Activated naive CD4-positive, alpha-beta T cell treated with anti-CD3 and anti-CD28 coated beads for 36 hours (primary cell): ENCODE measurements at places on chromosomes 2 and 18.

GRCh38 chr18:54957996-54958395 lies 1.3 kb downstream of the CCDC68 start:
- no peak overlapping the region for H3K27ac ChIP-seq
- H3K36me3 ChIP-seq: no peaks in the 10 kb centered on the region
- H3K4me3 ChIP-seq: no peak overlapping the region
- DNase-seq: no peak
- peaks cover 40% of the 10 kb centered on the region for H3K27me3 ChIP-seq
- peaks cover 4% of the 10 kb centered on the region for H3K4me1 ChIP-seq

- peaks cover 18% of the 10 kb centered on the region for H3K36me3 ChIP-seq
- DNase-seq: peak; percentile 26
- H3K27me3 ChIP-seq: no peaks in the 10 kb centered on the region
- peak overlapping the region; percentile 93 for H3K27ac ChIP-seq
- H3K4me3 ChIP-seq: peak overlapping the region; percentile 90
Observed at GRCh38 chr18:77131652-77132368, 773 bp downstream of the MBP start.

DNA sequence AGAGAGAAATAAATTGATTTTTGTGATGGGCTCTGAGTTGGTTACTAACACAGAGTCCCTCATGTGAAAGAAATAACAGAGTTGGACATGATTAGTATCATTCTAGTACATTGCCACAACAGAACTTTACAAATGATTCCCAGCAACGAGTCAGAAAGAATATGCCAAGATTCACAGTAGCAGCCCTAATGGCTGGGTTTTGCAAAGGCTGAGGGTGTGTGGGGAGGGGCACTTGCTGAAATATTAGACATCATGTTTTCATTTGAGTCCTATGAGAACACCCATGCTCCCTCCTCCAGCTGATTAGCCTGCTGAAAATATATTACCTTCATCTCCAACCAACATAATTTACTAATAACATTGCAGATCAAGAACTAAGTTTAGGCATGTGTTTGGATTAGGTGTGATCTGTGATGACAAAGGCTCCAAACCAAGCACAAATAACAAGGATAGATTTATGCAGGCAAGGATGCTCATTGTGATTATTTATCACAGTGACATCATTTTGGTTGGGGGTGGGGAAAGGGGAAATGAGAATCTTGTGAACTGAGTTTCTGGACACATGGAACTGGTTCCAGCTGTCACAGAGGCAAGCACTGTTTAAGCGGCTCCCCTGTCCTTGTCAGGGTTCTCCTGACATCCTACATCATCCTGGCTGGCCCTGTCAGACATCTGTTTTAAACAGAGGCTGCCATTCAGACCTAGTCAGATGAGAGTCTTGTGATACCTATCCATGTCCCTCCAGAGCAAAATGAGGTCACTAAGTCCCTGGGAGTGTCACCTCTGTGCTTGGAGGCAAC lies 205.8 kb upstream of the NCKAP5 start:
- H3K27me3 ChIP-seq: no peaks in the 10 kb centered on the region
- H3K27ac ChIP-seq: no peak overlapping the region
- no peaks in the 10 kb centered on the region for H3K36me3 ChIP-seq
- H3K4me1 ChIP-seq: no peaks in the 10 kb centered on the region
- no peak overlapping the region for H3K4me3 ChIP-seq

DNA sequence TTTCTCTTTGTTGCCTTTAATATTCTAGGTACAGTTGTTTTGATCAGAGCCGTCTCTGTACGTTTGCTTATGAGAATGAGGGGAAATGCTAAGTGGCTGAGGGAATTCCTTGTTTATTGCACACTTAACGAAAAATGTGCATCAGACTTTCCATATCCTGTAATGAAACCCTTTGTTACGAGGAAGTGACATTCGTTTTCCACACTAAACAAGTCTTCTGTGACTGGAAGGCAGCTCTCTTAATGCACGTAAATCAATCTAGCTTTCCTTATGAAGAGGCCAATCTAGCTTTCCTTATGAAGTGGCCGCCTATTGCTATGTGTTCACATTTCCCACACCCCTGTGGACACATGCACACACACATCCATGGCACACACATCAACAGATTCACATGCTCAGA lies 186.2 kb downstream of the SNTG2 start:
- peak overlapping the region; percentile 63 for H3K27ac ChIP-seq
- H3K27me3 ChIP-seq: no peaks in the 10 kb centered on the region
- no peaks in the 10 kb centered on the region for H3K36me3 ChIP-seq
- no peak overlapping the region for H3K4me3 ChIP-seq
- DNase-seq: peak; percentile 30

- no peaks in the 10 kb centered on the region for H3K27me3 ChIP-seq
- DNase-seq: no peak
- no peak overlapping the region for H3K27ac ChIP-seq
- no peaks in the 10 kb centered on the region for H3K4me1 ChIP-seq
- no peak overlapping the region for H3K4me3 ChIP-seq
Observed at GRCh38 chr2:187519419-187520120, 34.7 kb downstream of the TFPI start.

DNA sequence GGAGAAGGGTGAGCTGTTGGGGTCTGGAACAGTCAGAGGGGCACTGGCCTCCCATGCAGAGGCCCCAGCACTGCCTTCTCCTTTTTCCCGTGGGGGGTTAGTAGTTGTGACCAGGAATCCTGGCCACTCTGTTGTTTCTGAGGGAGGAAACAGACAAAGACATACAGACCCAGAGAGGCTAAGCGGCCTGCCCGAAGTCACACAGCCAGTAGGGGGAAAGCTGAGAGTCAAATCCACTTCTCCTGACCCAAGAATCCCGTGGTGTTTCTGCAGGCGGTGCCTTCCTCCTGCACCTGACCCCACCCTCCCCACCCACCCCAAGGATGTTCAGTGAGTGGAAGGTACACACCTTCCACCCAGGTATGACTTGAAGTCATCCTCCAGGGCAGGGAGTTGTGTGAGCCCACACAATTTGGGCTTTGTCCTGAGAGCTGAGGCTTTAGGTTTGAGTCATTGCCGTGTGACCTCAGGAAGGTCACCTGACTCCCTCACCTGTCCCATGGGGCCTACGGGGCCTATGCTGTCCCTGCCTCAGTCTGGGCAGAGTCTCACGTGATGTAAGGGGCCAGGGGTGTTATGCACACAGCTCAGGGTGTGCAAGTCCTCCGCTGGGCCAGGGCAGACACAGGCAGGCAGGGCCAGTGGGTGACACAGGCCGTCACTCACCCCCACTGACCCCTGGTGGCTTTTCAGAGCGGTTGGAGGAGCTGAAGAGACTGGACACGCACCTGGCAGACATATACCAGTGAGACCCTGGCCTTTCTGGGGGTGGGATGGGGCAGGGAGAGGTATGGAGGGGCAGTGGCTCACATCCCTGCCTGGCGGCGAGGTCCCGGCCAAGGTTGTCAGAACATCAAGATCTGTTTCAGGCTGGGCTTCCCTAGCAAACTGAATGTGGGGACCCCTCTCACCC lies 5.0 kb downstream of the NT5DC4 start:
- H3K36me3 ChIP-seq: no peaks in the 10 kb centered on the region
- no peak for DNase-seq
- no peak overlapping the region for H3K27ac ChIP-seq
- H3K27me3 ChIP-seq: no peaks in the 10 kb centered on the region

GRCh38 chr2:160612266-160612856 lies 118.8 kb upstream of the RBMS1 start:
- no peak for DNase-seq
- H3K36me3 ChIP-seq: no peaks in the 10 kb centered on the region
- no peak overlapping the region for H3K4me3 ChIP-seq
- H3K27me3 ChIP-seq: no peaks in the 10 kb centered on the region
- H3K27ac ChIP-seq: no peak overlapping the region

DNA sequence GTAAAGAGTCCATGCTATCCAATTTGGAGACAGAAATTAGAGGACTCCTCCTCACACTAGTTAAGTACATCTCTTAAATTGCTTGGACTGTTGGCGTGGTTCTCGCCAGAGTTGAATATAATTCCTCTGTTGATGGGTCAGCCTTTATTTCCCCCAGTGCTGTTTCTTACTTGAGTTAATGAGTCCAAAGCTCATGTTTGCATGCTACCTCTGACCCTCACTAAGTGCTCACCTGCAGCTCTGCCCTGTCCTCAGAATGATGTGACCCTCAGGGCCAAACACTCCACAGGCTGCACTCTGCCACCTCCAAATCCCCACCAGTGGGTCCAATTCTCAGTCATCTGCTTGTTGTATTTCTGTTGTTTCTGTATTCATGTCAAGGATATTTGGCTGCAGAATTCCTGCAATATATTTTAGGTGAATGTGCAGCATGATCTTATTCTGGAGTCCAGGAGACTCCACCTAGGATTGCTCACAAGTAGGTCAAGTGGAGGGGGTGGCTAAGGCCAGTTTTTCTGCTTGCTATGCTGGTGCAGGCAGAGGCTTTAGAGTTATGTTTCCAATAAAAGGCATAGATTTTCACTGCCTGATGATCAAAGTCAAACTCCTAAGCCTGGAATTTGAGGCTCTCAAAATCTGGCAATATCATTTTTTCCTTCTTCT lies 37.8 kb downstream of the RDH14 start:
- no peak overlapping the region for H3K4me3 ChIP-seq
- H3K27me3 ChIP-seq: peaks cover 13% of the 10 kb centered on the region
- H3K27ac ChIP-seq: no peak overlapping the region
- no peaks in the 10 kb centered on the region for H3K36me3 ChIP-seq
- no peak for DNase-seq

GRCh38 chr2:217124050-217124449 lies 264.2 kb upstream of the TNP1 start:
- no peak overlapping the region for H3K4me3 ChIP-seq
- no peak overlapping the region for H3K27ac ChIP-seq
- H3K4me1 ChIP-seq: no peaks in the 10 kb centered on the region
- peaks cover 10% of the 10 kb centered on the region for H3K27me3 ChIP-seq

DNA sequence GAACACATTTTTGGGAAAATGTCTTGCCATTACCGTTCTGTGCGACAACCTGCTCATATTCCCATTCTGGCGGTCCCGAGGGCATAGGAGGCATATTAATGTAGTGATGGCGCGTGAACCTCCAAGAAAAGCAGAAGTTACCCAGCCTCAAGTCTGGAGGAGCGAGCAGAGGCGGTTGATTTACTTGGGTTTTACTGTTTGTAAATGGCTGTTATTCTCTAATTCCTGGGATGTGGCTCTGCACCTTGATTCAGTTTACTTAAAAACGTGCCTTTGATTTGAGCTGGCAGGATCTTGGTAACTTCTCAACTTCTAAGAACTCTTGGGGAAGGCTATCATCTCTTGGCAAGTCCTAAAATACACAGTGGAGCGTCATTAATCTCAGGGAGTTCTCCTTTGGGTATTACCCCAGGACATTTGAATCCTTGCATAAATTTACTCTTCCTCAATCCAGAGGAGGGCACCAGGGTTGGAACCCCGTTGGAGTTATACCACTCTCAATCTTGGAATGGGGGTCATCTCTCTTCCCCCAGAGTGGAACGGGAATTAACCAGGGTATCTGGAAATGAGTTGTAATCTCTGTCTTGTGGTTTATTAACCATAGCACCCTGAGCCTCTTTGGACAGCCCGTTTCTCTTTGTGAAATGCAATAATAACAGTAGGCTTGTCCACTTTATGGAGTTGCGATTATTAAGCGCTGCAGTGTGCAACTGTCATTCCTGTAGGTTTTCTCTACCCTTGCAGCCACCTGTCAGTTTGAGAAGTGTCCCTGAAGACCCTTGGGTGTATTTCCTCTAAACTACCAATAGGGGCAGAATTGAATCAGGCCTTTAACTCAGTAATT lies 2.1 kb downstream of the HK2 start:
- H3K4me3 ChIP-seq: peak overlapping the region; percentile 94
- H3K27me3 ChIP-seq: no peaks in the 10 kb centered on the region
- DNase-seq: no peak
